ENCODE measurements at places on chromosomes 3 and 15.

GRCh38 chr15:56821721-56822425, 88.6 kb upstream of the ZNF280D start:
- peak; percentile 48 for DNase-seq

DNA sequence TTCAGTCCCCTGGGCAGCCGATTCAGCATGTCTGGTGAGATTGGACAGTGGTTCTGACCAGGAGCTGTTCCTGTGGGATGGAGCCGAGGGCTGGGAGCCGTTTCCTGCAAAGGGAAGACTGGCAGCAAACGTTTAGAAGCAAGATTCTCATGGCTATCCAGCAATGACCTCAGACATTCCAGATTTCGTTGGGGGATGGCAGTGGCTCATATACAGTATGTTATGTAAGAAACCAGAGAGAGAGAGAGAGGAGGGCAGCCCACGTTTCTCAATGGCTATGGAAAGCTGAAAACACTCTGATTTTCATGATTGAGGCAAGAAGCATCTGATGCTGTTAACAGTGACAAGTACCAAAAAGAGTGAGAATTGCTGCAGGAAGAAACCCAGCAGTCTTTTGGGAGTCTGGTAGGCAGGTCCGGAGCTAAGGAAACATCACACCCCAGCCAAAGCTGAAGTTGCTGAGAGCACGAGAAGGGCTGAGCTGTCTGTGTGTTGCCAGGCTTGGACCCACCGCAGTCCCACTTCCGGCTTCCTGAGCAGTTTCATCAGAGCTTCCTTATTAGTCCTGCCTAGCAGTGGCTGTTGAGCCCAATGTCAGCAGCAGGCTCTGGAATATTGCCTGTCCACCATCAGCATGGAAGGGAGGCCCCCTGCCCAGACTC, 25.6 kb upstream of the VPS8 start:
- DNase-seq = no peak

- no peak for DNase-seq
These were observed 9.9 kb upstream of the RBSN start for GRCh38 chr3:15108869-15109268.

DNA sequence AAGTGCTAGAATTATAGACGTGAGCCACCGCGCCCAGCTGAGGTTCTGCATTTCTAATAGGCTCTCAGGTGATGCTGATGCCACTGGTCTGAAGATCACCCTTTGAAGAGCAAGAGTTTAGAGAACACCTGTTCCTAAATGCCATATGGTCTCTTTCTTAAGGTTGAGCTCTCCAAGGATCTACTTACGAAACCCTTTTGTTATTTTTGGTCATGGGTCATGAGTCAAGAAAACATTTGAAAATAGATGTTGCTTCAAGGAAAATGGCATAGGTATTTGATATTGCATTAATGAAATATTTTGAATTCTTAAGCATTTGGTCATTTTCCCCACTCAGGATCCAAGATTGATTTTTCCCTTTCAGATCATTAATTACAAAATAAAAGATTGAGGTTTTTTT, 74.7 kb upstream of the SOX2 start:
- DNase-seq = no peak

DNA sequence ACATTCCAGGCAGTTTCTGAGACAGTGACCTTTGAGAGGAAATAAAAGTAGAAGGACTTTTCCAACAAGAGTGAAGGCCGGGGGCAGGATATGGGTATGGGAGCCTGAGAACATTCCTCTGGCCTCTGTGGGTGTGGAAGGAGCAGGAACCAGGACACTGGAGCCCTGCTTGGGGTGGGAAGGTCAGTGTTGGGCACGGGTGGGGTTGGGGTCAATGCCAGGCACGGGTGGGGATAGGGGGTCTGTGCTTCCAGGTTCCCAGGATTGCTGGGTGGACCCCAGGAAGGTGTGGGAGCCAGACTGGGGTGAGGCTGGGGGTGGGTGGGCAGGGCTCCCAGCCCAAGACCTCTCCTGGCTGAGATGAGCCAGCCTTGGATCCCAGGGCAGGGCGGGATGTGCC, 163.5 kb downstream of the NSMCE3 start:
- DNase-seq = no peak

DNA sequence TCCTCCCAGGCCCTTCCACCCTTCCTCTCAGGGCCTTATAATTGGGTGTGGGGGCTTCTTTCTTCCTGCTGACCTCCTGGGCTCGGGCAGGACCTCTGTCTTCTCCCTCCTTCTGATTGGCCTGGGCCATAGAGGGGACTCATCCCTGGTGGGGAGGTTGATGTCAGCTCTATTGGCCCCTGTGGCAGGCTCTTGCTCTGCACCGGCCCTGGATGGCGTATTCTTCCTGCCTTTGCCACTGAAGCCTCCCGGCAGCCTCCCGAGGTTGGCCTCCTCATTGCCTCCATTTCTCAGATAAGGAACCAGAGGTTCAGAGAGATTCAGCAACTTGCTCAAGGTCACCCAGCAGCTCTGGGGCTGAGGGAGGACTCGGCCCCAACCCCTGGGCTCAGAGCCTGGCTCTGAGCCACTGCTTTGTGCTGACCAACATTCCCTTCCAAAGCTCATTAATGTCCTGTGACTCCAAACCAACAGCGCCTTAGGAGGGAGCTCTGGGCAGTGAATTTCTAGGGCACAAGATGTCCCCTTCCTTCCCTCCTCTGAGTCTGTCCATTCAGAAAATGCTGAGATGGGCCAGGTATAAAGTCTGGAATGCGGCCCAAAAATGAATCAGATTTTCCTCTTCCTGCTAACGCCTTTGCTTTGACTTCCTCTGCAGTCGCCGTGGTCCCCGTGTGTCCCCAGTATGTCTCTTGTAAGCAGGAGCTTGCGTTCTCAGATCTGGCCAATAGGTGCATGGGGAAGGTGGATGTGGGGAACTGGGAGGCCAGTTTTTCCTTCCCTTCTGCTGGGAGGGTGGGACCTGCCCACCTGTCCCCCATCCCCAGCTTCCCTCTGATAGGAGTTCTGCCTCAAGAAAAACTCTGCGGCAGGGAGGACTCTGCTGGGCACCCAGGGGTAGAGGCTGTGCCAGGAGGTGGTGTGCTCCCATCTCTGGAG, 74.2 kb downstream of the HMCES start:
- no peak for DNase-seq

DNA sequence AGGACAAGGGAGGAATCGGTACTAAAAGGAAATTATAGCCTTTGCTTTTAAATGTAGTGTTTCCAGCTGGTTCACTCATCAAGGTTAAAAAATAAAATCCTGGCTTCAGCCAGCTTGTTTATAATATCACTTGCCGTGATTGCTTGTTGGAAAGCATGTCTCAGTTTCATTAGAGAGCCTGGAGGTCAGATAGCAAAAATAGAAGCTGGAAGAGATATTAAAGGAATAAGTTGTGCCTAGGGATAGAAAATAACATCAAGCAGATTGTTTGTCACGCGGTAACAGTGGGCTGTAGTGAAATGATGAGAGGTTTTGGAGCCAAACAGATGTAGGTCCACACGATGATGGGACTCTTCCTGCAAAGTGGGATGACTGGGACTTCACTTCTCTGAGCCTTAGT, 17.7 kb upstream of the SLMAP start:
- no peak for DNase-seq

GRCh38 chr3:62870321-62870720, 4.9 kb downstream of the CADPS start:
- DNase-seq = no peak

DNA sequence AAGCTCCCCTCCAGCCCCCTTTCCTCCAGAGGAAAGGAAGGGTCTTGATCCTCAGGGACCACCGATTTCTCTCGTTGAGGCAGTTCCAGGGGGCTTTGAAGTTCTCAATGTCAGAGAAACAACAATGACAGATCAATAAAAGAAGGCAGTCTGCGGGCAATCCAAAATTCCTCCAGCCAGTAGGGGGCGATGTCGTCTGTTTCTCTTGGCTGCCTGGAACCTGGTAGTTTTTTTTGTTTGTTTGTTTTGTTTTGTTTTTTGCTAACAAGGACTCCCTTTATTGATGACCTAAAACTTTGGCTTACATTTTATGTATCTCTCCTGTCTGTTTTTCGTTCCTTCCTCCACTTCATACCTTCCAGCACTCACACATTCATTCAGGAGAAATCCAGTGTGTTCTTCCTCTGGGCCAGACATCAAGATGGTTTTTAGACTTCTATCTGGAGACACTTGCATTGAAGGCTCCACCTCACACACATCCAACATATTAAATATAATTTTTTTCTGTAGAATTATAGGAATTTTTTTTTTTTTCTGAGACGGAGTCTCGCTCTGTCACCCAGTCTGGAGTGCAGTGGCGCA, 276.6 kb downstream of the RPLP1 start:
- peak; percentile 80 for DNase-seq

GRCh38 chr3:174358252-174358651, 500.9 kb upstream of the NAALADL2 start:
- no peak for DNase-seq

DNA sequence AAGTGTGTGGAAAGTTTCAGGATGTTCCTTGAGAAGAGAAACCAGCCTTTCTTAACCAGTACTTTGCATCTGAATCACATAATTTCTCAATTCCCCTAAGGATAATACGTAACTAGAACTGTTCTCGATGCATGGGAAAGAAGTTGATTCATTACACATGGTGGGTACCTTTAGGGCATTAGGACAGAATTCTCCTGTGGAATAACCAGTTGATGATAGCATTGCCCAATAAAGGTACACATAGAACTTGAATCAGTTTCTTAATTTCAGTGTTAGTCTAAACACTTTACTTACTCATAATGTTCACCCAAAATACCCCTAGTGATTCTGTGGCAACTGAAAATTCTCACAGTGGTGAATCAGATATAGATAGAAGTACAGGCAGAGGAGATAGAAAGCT, 1030.9 kb downstream of the ROBO1 start:
- no peak for DNase-seq

- DNase-seq = no peak
These were observed 12.1 kb downstream of the FYTTD1 start for GRCh38 chr3:197761784-197762183.

- DNase-seq = no peak
These were observed 14.8 kb upstream of the PARP14 start for GRCh38 chr3:122665881-122666280.

- DNase-seq = no peak
These were observed 18.7 kb downstream of the ISG20 start for GRCh38 chr15:88657326-88658069.

- DNase-seq = no peak
These were observed 24.4 kb downstream of the PTPN23 start for GRCh38 chr3:47404955-47405790.

- DNase-seq = no peak
These were observed 131.1 kb downstream of the NUP210 start for GRCh38 chr3:13288732-13289718.

DNA sequence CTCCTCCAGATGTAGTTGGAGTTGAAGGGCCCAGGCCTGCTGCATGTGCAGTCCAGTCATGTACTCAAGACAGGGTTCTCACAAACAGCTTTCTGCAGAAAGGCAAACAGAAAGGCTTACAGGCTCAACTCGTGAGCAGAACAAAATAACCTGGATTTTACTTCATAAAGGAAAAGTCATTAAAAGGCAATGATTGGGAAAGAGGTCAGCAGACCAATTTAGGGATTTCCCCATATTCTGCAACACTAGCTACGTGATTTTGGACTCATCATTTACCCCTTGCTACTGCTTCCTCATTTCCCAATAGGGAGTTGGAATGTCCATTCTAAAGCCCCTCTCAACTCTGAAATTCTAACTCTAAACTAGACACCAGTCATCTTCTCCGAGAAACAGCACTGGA, 18.1 kb downstream of the METTL6 start:
- DNase-seq = no peak

DNA sequence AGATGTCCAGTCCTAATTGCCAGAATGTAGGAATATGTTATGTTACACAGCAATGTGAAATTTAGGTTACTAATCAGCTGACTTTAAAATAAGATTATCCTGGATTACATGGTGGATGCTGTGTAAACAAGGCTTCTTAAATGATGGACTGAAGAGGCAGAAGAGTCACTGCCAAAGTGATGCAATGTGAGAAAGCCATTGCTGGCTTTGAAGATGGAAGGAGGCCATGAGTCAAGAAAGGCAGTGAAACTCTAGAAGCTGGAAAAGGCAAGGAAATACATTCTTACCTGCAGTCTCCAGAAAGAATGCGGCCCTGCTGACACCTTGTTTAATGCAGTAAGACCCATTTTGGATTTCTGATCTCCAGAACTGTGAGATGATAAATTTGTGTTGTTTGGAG, 179.1 kb upstream of the ZPLD1 start:
- DNase-seq = no peak

- DNase-seq = no peak
These were observed 159.5 kb downstream of the SQOR start for GRCh38 chr15:45794304-45794703.

- DNase-seq = no peak
These were observed 17.3 kb upstream of the USP50 start for GRCh38 chr15:50563756-50564155.

DNA sequence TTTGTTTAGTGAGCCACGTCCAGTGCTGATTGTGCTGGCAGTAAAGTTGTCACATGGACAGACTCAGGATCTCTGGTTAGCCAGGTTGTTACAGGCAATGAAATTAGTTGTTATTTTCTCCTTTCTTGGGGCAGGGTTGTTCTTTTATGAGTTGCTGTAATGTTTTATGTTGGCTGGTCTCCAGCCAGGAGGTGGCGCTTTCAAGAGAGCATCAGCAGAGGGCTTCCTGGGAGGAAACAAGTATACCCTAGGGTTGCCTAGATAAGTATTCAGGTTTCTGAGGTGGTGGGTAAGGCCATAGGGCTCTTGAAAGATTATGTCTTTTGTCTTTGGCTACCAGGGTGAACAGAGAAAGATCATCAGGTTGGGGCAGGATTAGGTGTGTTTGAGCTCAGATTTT, 14.5 kb upstream of the CFAP20DC start:
- DNase-seq = no peak

GRCh38 chr15:38041576-38041975, 107.1 kb downstream of the TMCO5A start:
- DNase-seq = no peak

DNA sequence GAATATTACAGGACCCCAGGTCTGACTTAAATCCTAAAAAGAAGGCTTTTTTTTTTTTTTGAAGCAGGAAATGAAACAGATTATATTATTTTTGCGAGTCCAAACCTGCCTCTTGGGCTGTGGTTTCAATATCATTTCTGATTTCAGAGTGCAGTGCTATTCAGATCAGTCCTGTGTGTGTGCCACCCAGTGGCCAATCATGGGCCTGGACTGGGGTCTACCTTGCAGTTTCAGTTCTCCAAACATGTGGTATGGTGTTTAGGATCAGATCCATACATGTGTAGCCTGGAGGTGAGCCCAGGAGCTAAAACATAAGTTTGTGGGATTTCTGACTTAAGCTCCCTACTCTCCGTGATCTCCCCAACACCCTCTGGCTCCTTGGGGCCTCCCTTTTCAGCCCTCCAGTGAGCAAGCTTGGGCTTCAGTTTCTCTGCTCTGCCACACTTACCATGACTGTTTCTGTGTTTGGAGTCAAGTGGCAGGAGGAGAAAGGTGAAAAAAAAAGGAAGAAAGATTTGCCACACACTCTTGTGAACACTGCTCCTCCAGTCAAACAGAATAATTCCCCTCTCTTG, 12.1 kb upstream of the THSD4 start:
- no peak for DNase-seq

- no peak for DNase-seq
These were observed 55.8 kb downstream of the HHLA2 start for GRCh38 chr3:108352176-108352575.

GRCh38 chr3:127867986-127868385, 45.7 kb upstream of the MGLL start:
- no peak for DNase-seq

- no peak for DNase-seq
These were observed 45.0 kb upstream of the WWTR1 start for GRCh38 chr3:149702691-149703441.

- no peak for DNase-seq
These were observed 39.8 kb downstream of the EOGT start for GRCh38 chr3:68973639-68974038.

All from stimulated activated CD4-positive, alpha-beta T cell treated with anti-CD3 and anti-CD28 coated beads, Interleukin-4, amount 100 ng/mL, for 24 hours (primary cell).